Activated CD4-positive, alpha-beta T cell treated with anti-CD3 and anti-CD28 coated beads, Interleukin-2, amount 50 U/mL, for 48 hours (primary cell): ENCODE measurements at places on chromosomes 16 and 17.
A peak's percentile ranks its signal among the peaks of the same experiment; 100 is the strongest.

GRCh38 chr17:60573236-60574051 lies 26.5 kb upstream of the PPM1D start:
- no peak for DNase-seq

DNA sequence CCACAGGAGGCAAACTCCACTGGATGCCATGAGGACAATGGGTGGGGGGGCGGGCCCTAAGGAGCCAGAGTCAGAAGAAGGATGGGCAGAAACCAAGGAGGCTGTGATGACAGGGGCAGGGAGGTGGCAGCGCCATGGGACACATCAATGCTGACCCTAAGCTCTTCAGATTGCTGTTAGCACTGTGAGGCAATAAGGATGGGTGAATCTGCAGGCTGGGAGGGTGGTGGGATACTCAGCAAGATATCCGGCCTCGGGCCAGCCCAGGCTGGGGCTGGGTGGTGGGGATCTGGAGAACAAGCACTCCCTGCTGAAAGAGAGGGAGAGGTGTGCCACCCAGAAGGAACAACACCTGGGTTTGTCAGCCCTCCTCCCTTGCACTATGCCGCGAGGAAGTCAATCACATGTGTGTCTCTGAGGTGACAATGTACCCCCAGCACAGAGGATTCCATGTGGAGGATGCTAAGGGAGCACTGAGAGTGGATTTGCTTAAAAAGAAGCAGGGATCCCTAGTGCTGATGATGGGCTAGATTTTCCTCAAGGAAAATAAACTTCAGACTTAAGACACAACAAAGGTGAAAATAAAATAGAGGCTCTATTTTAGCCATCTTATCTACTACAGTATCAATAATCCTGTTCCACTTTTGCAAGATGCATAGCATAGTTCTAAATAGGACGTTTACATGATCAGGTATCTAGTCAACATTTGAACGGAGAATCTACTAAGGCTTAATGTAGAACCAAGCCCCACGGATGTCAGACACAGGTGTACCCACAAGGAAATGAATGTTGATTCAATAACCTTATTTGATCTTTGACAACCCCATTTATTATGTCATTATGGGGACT lies 22.6 kb downstream of the SMPD3 start:
- DNase-seq = no peak

- DNase-seq = no peak
Measured at GRCh38 chr17:9174312-9174711, 153.0 kb downstream of the NTN1 start.

DNA sequence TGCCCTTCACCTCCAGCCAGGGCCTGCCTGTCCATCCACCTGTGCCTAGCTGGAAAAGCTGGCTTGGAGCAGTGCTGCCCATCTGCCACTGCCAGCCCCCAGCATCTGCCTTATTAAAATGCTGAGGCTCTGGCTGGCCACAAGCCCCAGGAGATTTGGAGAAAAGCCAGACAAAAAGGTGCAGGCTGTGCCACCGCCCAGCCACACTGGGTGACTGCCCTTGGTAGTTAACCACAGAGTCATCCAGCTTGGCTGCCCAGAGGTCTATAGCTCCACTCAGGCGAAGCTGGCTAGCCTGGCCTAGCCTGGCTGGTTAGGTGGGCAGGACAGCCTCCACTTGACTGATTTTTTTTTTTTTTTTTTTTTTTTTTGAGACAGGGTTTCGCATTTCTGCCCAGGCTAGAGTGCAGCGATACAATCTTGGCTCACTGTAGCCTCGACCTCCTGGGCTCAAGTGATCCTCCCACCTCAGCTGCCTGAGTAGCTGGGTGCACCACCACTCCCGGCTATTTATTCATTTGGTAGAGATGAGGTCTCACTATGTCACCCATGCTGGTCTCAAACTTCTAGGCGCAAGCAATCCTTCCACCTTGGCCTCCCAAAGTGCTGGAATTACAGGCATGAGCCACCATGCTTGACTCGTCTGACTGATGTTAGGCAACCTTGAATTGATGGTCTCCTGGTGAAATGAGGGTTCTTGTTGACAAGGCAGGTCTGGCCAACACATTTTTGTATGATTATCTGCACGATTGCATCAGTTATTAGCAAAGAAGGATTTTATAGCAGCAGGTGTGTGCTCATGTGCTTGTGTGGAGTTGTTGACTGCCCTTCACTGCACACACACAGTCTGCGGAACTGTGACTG lies 103.8 kb downstream of the RAB11FIP4 start:
- no peak for DNase-seq

GRCh38 chr17:44137891-44138709 lies 3.6 kb upstream of the HROB start:
- DNase-seq = peak; percentile 87

- no peak for DNase-seq
Measured at GRCh38 chr17:2040942-2041560, 771 bp upstream of the OVCA2 start.

GRCh38 chr16:56360117-56361008 lies 65.0 kb downstream of the AMFR start:
- DNase-seq = no peak

DNA sequence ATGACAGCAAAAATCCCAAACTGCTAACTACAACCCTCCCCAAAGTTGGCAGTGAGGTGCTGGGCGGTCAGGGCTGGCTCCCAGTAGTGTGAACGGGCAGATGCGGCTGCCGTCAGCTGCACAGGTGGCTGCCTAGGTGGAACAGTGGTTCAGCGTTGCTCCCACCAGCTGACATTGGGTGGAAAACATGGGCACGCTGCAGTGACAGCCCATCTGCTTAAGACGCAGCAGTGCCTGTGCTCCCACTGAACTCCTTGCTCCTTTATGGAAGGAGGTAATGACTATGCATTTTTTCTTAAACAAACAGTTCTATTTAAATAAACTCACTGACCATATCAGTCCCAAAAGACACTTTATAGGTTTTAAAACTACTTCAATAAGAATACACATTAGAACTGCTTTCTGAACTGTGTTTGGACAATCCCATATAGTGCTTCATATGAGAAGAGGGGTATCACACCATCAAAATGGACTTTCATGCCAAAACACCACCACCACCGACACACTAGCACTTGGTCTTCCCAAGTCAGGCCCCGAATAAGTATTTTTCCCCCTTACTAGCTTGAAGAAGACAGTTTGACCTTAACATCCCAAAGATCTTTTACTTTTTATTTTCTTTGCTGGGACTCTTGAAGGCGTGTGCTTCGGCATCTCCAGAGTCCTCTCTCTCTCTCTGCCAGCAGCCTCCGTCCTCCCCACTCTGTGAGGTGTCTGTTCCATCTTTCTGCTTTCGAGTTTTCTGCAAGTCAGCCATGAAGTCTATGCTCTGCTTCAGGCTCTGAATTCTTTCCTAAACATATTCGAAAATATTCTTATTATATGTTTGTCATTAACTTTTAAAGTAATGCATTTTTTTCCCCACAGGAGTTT lies 34.4 kb downstream of the BRD7 start:
- no peak for DNase-seq

GRCh38 chr17:9766970-9767369 lies 24.4 kb downstream of the DHRS7C start:
- DNase-seq = no peak

DNA sequence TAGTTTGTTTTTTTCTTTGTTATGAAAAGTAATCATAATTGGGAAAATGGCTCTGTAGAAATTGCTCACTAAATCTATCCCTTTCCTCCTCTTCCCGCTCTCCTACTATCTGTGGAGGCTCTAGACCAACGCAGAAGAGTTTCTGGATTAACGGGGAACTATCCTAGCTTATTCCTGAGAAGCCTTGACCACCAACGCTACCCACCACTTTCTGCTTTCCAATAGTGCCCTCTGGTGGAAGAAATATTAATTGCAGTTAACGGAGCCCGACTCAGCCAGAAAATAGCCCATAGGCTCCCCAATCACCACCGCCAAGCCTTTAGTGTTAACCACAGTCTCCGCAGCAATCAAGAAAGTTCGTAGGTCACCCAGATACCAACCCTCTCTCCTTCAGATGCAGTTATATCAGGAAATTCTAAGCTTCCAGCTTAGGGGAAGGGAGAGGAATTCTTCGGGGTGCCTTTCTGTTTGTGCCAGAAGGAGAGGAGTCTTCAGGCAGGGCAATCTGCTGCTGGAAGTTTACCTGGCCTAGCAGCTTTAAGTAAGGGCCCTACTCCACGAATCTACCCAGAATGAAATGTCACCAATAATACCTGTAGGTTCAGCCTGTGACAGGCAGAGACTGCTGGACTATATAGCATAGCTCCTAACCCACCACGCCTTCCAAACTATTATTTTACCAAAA lies 23.0 kb upstream of the NSRP1 start:
- peak; percentile 26 for DNase-seq

DNA sequence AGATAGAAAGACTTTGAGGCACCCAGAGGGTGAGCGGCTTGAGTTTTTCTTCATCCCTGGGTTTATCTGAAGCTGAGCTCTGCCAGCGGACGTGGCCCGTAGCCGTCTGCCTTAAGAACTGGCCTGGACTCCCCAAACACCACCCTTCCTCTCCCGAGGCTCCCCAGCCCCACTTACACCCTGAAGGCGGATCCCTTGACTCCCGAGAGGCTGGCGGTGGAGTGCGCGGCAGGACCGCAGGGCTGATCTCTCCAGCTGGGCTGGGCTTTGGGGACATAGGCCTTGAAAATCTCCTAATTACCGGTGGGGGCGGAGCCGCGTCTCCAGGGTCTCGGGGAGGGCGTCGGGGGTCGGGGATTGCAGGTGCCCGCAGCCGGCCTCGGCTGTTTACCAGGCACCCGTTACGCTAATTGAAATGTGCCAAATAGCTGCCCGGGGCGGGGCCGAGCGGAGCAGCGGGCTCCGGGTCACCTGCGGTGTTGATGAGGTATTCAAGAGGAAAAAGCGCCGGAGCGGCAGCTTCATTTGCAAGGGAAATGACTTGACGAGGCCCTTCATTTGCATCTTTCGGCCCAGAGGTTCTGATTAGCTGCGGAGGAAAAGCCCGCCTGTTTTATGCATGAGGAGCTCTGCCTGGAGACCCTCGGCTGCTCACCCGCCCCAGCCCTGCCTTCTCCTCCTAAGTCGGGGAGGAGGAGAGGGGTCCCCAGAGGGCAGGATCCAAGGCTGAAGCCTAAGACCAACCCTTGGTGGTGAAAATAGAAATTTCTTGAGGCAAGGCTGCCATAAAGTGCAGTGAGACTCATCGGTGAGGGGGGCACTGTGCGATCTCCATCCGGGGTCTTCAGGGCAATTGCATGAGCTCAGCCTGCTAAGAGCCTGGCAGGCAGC lies 100.7 kb downstream of the MGAT5B start:
- DNase-seq = peak; percentile 58

DNA sequence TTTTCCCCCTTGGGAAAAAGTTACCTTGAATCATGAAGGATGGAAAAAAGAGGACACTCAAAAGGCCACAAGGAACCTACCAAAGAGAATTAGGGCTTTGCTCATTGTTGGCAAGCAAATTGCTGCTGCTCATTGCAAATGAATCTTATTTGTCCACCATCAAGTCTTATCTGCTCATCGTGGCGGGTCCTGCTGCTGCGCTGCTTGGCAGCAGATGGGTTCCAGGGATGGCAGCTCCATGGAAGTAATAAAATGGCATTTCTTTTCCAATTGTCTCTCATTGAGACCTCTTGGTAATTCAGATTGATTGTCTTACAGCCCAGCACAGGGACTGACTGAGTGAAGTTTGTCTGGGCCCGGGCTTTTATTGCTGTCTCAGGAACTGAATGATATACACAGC lies 118.7 kb downstream of the MRM1 start:
- no peak for DNase-seq

GRCh38 chr16:89026121-89026612 lies 49.2 kb upstream of the CBFA2T3 start:
- peak; percentile 60 for DNase-seq
